ENCODE measurements at places on chromosomes 2 and 18.

- DNase-seq: no peak
Measured at GRCh38 chr2:151040039-151040438, 221.6 kb downstream of the RBM43 start.

DNA sequence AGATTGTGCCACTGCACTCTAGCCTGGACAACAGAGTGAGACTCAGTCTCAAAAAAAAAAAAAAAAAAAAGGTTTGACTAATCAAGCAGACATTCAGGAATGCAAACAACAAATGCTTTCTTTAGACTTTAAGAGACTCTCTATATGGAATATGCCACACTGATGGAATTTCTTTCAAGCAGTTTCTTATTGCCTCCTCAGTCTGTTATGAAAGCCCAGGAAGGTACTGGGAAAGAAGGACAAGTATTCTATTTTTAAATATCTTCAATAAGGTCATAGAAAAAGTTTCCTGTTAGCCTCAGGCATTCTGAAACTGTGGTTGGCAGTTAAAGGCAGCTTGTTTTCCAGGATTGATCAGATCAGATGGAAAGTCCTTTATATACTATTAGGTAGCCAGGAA, 241.6 kb downstream of the PIK3C3 start:
- no peak for DNase-seq

GRCh38 chr18:38751898-38752297, 1186.3 kb upstream of the CELF4 start:
- DNase-seq: no peak

DNA sequence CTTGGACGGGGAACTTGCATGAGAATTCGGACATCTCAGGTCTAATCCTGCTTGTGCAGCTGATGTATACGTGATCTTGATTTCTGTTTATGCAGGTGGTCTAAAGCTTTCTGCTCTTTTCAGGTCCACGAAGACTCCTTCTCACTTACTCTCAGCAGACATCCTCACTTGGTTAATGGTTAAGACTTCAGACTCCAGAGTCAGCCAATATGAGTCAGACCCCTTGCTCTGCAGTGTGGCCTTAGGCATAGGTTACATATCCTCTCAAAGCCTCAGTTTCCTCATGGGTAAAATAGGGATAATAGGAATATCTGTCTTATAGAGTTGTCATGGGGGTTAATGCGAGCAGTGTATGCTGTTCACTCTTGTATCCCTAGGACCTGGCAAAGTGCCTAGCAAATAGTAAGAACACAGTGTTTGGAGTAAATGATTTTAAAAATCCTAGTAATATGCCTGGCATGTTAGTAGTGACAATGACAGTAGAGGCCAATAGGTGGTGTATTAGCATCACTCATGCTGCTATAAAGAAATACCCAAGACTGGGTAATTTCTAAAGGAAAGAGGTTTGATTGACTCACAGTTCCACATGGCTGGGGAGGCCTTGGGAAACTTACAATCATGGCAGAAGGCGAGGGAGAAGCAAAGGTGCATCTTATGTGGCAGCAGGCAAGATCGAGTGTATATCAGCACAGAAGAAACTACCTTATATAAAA, 42.3 kb downstream of the XRCC5 start:
- no peak for DNase-seq

- no peak for DNase-seq
Measured at GRCh38 chr2:177771191-177771590, 301.4 kb downstream of the PDE11A start.

GRCh38 chr18:23809415-23809814, 120.2 kb downstream of the LAMA3 start:
- no peak for DNase-seq

- no peak for DNase-seq
Measured at GRCh38 chr18:38520786-38521185, 955.2 kb upstream of the CELF4 start.

DNA sequence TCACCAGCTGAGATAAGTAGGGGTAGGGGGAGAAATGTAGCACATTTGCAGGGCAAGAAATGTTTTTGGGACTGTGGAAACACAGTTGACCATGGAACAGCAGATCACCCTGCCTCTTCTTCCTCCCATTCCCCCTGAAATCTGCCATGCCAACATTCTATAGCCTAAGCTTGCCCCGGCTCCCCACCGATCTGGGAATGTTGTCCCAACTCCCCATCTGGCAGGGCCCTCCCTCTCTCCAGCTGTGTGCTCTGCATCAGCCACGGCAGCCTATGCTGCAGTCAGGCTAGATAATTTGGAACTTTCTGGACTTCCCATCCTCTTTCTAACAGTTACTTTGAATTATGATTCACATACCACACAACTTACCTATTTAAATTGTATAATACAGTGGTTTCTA, 425.1 kb upstream of the RAB6C start:
- no peak for DNase-seq

DNA sequence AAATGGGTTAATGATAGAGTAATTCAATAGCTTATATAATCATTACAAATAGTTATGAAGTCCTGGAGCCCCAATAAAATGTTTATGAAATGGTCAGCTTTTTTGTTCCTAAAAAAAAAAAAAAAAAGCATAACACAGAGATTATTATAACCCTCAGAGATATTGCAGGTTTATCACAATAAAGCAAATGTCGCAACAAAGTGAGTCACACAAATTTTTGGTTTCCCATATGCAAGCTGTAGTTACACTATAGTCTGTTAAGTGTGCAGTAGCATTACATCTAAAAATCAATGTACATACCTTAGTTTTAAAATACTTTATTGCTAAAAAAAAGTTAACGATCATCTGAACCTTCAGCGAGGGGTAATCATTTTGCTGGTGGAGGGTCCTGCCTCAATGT, 20.0 kb downstream of the WDFY1 start:
- no peak for DNase-seq

- DNase-seq: no peak
Measured at GRCh38 chr2:10494351-10495066, 46.4 kb upstream of the ODC1 start.

DNA sequence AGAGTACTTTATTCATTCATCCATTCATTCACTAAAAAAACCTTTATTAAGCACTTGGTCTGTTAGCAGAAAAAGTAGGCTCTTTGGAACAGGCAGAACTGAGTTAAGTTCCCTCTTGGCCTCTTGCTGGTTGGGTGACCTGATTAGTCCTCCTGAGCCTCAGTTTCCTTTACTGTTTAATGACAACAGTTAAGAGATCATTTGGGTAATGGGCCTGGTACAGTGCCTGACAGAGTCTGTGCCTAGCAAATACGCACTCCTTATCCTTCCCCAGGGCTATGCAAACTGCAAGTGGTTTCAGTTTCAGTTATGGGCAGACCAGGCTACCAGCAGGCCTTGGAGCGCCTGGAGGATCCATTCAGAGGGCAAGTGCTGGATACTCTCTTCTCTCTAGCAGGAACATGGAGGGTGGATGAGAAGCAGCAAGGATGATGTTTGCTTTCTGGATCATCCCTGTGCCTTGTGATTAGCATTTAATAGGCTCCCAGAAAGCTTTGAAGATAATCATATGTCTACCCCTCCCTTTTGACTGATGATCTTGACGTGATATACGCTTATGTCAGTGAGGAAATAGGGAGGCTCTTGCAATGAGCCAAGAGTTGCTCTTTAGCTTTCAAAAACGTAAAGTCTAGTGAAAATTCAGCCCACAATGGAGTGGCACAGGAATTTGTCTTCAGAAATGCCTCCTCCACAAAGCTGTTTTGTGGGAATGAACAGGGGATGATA, 12.4 kb upstream of the TAF1B start:
- DNase-seq: no peak

DNA sequence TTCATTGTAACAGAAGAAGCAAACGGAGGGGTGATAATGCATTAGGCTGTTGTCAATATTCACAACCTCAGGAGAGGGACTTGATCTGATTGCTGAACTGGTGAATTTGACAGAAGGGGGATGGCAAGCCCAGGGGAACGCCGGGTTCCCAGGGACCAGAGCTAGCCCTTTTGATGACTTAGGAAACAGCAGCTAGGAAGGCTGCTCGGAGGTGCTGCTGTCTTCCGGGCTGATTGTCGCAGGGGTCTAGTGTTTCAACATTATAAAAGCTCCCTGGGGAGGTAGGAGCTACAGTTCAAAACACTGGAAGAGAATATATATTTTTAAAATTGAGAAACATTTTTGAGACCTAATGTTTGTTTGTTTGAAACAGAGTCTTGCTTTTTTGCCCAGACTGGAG, 47.3 kb downstream of the CD8B2 start:
- DNase-seq: peak; percentile 50

DNA sequence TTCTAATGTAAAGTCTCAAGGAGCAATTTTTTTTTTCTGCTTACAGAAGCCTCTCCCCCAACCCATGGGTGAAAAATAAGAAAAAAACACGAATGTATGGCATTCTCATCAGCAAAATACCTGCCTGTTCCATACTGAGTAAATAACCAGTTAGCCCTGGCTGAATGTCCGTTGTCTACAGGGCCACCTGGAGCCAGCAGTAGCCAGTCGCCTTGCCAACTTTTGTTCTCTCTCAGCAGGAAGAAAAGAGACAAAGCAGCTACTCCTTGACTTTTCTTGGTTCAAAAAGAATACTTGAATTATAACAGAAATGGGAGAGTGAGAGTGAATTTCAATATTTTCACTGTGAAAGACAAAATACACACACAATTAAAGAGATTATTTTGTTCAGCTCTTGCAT, 532.9 kb upstream of the CRIM1 start:
- no peak for DNase-seq

DNA sequence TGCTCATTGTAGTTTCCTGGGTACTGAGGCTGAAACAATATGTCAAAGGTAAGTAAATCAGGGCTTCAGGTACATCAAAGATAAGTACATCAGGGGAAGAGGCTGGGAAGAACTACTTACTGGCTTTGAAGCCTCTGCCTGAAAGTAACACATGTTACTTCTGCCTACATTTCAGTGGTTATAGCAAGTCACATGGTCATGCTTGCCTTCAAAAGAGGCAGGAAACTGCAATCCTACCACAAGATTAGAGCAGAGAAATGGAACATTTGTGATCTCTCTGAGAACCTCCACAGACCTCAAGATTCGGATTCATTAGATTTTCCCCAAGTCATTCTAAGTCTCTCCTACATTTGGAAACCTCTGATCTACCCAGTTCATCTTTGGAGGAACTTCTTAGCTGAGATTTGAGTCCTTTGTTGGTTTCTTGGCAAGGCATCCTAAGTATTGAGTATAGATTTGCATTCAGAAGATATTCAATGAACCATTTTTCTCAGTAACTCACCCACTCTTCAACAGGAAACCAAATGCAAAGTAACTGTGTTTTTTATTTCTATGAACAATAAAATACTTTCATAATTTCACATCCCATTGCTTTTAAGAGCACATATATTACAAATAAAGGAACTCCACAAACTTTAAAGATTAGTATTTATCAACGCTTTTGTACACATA, 48.5 kb upstream of the CCDC195 start:
- peak; percentile 42 for DNase-seq

DNA sequence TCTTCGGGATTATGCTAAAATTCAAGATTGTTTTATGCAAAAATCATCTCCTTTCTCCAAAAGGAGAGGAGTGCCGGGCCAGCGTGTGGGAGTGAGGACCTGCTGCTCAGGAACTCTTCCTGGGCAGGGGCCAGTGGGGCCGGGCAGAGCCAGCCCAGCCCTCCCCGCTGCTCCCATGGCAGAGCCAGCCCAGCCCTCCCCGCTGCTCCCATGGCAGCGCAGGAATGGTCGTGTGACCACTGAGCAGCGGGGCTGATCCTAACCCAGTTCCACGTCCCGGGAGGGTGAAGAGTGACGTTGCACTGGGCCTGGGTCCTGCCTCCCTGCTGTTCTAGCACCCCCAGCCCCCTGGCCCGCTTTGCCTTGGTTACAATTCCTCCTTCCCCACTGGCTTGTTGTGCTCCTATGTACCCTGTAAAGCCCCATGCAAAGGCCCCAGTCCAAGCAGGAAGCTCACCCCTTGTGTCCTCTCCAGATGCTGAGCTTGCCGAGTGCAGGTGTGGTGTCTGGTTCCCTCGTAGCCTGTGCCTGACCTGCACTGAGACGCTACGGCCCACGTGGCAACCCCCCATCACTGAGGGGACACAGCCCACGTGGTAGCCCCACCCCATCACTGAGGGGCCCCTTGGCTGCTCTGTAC, 11.4 kb upstream of the NEU4 start:
- DNase-seq: peak; percentile 78

- DNase-seq: peak; percentile 92
Measured at GRCh38 chr2:43218155-43218701, 8.2 kb downstream of the ZFP36L2 start.
